ENCODE measurements at places on chromosomes 2 and 18.

GRCh38 chr2:202494300-202495229, 118.4 kb downstream of the BMPR2 start:
- no peak for DNase-seq

DNA sequence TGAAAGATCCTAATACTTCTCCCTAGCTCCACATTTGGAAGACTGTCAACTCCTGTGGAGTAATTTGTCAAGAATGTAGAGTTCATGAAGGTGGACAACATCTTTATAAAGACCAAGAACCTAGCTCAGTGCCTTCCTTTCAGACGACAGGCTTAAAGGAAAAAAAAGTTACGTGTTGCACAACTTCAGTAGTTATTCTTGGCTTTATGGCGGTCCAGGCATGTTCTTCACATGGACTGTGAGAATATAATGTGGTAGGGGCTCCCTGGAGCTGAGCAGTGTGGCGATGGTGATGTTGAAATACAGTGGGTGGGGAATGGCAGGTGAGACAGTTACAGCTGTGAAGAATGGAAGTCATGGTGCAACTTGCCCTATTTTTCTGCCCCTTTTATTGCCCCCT, 3.9 kb downstream of the TAF1B start:
- no peak for DNase-seq

- no peak for DNase-seq
Observed at GRCh38 chr2:119323459-119323858, 43.2 kb downstream of the C2orf76 start.

GRCh38 chr18:79695269-79695668, 15.7 kb downstream of the CTDP1 start:
- no peak for DNase-seq

DNA sequence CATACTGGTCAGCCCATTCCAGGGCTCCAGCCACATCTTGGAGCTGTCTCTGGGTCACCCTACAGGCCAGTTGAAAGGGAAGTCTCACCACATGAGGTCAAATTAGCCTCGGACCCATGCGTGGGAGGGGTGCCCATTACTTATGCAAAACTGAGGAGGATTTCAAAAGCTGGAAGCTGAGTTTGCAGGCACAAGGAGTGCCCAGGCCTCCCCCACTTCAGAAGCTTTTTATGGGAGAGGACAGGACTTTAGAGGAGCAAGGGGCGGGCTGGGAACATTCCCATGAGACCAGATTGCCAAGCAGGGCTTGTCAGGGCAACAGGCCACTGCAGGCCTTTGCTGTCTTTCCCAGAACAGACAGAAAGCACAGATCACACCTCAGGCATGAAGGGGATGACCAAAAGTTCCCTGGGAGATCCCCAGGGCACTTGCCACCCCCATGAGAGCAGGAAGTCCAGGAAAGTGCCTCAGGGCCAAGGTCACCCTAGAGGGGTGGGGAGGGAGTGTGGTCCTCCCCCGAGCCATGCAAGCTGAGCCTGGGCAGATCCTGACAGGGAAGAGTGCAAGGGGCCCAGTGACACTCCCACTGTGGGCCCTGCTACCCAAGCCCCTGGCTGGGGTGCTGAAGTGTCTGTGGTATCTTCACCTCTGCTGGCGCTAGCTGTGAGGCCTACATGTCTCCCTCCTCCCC, 267.7 kb downstream of the BCL11A start:
- DNase-seq = no peak

DNA sequence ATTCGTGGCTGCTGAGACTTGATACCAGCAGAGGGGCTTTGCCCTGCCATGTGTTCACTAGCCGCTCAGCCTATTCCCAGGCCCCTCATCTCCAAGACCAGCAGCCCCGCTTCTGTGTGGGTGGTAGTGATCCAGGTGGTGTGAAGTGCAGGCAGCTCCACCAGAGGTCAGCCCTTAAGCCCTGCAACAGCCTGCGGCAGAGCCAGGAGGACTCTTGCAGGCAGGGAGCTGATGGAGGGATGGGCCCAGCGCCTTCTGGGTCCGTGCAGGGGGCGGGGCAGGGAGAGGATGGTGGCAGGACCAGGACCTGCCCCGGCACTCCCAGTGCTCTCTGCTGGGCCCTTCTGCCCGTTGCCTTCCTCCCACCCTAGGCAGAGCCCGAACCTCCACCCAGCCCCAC, 162.0 kb downstream of the SH3BP4 start:
- no peak for DNase-seq

- DNase-seq = peak; percentile 54
Observed at GRCh38 chr2:178522950-178523595, 42.8 kb downstream of the PLEKHA3 start.

DNA sequence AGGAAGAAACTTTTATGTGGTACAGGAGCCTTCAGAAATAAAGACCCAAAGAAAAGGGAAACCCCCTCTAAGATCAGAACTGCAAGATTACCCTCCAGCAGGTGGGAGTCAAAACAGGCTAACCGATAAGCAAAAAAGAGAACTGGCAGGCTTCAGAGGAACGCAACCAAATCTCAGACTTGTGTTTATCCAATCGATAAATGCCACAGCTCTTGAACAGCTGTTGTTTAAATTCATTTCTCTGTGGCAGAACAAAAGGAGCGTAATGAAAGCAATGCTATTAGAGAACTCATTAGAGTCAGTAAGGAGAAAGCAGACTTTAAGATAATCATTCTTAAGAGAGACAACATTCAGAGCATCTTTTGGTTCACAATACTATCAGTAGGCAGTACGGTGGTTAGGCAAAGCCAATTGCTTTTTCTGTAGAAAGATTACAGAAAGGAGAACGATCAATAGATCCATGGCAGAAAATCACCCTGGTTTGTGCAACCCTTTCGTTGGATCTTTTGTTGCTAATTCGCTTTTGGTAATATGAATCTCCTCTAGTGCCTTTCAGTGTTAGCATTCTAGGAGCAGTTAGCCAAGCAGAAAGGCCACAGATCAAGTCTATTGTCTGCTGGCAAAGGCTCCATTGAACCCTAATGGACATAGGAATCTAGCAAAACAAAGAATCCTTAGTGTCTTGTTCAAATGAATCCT, 476.4 kb upstream of the CHST9 start:
- DNase-seq = no peak

GRCh38 chr2:112835536-112836162, 930 bp downstream of the IL1B start:
- no peak for DNase-seq

GRCh38 chr2:149894226-149894625, 306.7 kb upstream of the MMADHC start:
- DNase-seq = no peak

DNA sequence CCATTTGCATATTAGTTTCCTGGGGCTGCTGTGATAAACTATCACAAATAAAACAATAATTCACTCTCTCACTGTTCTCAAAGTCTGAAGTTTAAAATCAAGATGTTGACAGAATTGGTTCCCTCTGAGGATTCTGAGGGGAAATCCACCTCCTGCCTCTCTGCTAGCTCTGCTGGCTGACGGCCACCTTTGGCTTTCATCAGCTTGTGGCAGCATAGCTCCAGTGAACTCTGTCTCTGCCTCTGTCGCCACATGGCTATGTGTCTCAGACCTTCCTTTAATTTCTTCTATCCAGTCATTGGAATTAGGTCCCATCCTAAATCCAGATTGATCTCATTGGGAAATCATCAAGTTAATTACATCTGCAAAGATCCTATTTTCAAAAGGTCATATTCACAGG, 38.9 kb upstream of the TRIM43 start:
- no peak for DNase-seq

DNA sequence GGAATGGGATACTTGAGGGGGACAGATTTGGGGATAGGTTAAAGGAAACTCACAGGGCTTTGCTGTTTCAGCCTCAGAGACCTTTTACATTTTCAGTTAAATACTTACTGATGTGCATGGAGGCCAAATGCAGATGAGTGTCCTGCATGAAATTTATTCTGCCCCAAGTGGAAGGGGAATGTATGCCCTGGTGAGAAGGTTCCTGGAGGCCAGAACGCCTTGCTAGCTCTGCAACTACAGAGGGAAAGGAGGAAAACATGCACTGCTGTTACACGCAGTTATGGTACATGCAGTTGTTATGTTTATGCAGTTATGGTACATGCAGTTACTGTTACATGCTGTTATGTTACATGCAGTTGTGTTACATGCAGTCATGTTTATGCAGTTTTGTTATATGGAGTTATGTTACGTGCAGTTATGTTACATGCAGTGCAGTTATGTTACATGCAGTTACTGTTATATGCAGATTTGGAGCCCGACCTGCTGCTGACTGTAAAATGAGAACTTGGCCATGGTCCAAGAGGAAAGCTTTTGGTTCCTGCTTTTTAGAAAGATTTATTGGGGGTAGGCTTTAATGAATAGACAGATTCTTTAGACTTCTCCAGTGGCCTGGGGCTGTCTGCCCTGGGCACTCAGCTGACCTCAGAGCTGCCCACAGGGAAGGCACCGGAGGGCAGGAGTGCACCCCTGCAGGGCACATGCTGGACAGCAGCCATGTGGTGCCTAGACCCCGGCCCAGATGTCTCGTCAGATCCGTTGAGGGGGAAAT, 84.1 kb downstream of the LDLRAD4 start:
- no peak for DNase-seq

- no peak for DNase-seq
Observed at GRCh38 chr2:26333293-26333692, 12.7 kb upstream of the SELENOI start.

DNA sequence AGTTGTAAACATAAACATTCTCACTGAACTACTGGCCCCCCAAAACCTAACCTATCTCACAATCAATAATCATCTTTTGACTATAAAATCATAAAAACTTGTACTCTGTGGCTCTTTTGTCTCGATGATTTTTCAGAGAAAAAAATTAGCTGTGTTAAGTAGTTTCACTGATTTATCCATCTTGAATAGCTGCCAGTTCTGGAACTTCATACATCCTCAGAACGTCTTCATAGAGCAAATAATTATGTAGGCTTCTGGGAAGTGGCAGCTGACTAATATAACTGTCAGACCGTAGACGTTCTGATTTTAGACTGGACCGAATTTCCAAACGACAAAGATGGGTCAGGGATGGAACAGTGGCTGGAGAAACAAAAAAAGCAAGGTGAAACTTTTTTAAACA, 97.3 kb upstream of the CHAC2 start:
- DNase-seq = no peak

DNA sequence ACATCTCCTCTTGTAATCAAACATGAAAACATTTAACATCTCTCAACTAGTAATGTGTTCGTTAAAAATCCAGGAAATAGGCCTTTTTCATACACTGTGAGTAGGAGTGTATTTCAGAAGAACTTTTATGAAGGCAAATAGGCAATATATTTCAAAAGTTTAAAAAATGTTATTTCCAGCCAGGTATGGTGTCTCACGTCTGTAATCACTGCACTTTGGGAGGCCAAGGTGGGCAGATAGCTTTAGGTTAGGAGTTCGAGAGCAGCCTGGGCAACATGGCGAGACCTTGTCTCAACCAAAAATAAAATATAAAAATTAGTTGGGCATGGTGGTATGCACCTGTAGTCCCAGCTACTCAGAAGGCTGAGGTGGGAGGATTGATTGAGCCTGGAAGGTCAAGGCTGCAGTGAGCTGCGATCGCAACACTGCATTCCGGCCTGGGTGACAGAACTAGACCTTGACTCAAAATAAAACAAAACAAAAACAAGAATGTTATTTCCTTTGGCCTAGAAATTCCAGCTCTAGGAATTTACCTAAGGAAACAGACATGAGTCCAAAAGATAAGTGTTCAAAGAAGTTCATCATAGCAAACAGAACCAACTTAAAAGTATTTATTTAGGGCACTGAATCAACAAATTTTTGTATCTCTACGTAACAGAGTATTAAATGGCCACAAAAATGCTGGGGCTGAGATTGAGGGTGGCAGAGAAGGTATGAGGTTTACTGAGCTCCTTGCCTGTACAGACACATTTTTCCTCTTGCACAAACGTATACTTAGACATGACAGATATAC, 14.9 kb downstream of the RBKS start:
- no peak for DNase-seq

DNA sequence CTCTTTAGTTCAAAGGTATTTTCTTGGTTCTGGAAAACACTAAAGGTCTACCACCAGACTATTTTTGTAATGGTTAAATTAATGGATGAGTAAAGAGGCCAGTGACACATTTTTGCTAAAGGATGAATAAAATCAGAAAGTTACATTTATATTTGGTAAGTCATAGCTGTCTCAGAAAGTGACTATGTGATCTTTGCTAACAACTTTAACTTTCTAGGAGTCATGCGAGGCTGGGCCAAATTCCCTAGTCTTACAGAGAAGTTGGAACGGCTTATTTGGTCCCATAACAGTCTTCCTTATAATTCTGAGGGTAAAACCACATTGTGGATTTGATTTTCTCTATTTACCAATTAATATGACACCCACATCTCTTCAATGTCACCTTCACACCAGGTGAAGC, 198.1 kb downstream of the PDE1A start:
- no peak for DNase-seq

DNA sequence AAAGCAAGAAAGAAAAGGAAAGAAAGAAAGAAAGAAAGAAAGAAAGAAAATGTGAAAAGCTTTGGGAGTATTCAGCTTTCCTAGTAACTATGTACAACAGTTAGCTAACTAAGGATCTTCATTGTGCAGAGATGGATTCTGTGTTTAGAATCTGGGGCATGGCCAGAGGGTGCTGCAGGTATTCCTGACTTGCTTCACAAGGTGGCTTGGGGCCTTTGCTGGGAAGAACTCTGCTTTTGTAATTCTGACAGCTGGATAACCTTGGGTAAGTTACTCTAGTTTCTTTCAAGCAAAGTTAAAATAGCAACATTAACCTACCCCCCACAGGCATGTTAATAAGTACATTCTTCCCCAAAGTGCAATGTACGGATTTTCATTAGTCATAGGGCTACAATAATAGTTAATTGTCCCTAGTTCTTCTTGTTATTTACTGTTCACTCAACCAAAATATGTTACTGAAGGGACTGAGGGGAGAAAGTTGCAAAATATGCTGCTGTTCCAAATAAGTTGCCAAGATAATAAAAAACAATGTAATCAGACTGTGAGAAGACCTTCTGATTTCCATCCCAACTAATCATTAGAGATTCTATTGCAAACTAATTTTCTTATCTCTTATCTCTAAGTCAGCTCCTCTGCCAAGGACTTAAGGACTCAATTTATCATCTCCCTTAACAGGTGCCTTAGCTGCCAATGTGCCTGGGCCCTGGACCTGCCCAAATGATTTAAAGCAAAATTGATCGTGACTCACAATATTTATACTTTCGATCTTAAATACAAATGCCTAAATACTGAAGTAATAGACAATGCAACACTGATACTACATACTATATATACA, 50.3 kb downstream of the SERPINB8 start:
- DNase-seq = no peak

- DNase-seq = no peak
Observed at GRCh38 chr18:25283781-25284180, 68.2 kb downstream of the ZNF521 start.

GRCh38 chr2:228575897-228576296, 394.4 kb upstream of the SPHKAP start:
- no peak for DNase-seq

GRCh38 chr18:59054496-59055287, 85.0 kb upstream of the SEC11C start:
- DNase-seq = no peak

- no peak for DNase-seq
Observed at GRCh38 chr2:80519121-80519643, 214.6 kb upstream of the LRRTM1 start.

- DNase-seq = no peak
Observed at GRCh38 chr2:15986644-15987043, 46.3 kb downstream of the MYCN start.
